Activated CD4-positive, CD25-positive, alpha-beta regulatory T cell (primary cell): ENCODE measurements at places on chromosomes 1 and 21.

- no peak for DNase-seq
Observed at GRCh38 chr1:87515781-87516180, 187.1 kb downstream of the LMO4 start.

- no peak for DNase-seq
Observed at GRCh38 chr1:63773496-63773814, 362 bp upstream of the ROR1 start.

DNA sequence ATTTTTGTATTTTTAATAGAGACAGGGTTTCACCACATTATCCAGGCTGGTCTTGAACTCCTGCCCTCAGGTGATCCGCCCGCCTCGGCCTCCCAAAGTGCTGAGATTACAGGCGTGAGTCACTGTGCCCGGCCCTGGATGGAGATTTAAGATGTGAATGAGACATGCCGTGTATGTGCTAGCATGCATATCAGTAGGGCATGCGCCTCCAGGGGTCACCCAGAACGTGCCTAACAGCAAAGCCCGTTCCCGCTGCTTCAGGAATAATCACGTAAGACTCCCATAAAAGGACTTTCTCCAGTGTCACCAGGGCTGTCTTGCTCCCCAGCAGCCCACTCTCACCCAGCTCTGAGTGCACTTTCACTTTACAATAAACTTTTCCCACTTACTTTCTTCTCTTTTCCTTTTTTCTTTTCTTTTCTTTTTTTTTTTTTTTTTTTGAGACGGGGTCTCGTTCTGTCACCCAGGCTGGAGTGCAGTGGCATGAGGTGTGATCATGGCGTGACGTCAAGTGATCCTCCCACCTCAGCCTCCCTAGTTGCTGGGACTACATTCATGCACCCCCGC, 46.9 kb upstream of the DISP3 start:
- DNase-seq: no peak

DNA sequence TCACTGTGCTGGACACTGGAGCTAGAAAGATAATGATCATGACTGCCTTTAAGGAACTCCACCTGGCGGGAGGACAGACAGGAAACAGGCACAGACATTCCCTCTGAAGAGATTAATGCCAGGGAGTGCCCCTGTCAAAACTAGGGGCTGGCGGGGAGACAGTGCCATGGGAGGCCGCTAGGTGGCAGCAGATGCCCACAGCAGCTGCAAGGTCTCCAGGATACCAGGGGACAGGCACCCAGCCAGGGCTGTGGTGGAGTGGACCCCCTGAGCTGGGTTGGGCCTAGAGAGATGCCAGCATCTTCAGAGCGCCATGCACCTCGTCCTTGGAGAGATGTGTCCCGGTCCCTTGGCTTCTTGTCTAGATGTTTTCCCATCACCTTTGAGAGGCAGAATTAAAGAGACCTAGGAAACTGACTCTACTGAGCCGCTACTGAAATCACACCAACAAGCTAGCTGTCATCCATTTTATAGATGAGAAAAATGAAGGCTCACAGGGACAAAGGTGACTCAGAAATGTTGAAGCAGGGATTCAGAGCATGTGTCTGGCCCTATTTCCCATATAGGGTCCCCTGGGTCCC, 3.6 kb downstream of the REN start:
- peak; percentile 46 for DNase-seq

DNA sequence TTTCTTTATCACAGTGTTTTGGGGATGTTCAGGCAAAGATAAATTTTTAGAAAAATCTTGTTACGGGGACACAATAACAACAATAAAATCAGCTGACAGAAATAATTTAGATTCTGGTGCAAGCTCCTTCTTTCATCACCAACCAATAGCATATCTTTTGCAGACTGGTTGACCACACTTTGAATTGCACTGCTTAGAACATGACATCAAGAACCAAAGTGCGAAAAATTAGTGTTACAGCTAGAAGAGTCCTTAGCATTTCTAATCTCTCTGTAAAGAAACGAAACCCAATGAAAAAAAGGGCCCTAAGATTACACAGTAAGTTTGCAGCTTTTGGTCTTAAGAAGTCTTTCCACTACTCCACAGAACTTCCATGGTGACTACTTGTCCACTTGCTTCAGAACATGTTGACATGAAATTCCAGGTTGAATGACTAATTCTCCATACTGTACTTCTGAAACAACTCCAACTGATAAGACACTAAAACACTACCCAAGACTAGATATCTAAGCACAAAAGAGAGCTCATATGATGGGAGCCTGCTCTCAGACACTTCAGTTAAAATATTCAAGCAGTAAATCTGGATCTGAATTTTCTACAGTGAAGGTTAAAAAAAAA, 31.3 kb downstream of the XKR8 start:
- DNase-seq: no peak

- DNase-seq: no peak
Observed at GRCh38 chr1:94790670-94791069, 29.5 kb upstream of the SLC44A3 start.

GRCh38 chr1:61104220-61104671, 21.9 kb downstream of the NFIA start:
- no peak for DNase-seq

GRCh38 chr1:29162476-29163138, 19.1 kb downstream of the SRSF4 start:
- DNase-seq: no peak

DNA sequence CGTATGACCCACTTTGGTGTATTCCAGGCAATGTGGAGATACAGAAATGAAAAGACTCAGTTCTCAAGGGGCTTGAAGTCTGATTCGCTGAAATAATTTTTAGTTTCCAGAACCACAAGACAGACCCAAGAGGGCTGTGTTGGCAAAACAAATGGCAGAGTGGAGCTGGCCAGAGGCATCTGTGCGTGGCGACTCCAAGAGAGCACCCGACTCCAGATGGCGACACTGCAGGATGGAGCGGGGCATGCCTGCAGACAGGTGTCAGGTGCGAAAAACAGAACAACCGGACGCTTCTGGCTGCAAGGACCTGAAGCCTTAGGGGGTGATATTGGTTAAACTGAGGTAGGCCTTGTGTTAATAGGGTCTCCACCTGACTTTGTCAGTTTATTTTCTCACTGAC, 31.7 kb upstream of the COQ8A start:
- DNase-seq: no peak

DNA sequence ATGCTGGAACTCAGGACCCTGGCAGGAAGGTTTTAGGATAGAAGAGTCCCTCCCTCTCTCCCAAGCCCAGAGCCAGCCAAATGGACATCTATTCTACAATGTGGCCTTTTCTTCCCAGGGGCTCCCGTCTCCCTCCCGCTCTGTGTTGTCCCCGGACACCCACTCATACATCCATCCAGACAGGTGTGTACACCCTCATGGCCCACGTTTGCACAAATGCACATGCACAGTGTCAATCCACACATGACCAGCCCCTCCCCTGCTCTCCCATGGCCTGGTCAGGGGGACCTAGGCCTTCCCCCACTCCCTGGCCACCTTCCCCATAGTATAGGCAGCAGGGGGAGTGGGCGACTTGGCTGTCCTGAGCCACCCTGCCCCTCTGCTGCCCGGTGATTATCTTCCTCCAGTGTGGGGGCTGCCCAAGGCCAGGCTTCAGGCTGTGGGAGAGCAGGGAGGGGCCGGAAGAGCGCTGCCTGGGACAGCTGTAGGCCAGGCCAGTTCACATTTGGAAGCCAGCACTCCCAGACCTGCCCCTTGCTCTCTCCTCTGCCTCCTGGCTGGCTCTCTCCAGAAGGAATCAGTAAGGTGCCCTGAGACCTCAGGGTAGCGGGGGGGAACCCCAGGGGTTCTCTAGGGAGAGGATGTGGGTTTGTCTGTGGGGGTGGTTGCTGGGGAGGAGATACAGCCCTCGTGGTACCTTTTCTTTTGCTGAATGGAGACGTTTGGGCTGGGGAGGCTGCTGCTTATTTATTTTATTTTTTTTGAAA, 4.1 kb upstream of the PTPN7 start:
- DNase-seq: peak; percentile 21

- DNase-seq: no peak
Observed at GRCh38 chr1:156461109-156461508, 39.5 kb downstream of the MEF2D start.
